ENCODE measurements at places on chromosomes 6 and 20.

DNA sequence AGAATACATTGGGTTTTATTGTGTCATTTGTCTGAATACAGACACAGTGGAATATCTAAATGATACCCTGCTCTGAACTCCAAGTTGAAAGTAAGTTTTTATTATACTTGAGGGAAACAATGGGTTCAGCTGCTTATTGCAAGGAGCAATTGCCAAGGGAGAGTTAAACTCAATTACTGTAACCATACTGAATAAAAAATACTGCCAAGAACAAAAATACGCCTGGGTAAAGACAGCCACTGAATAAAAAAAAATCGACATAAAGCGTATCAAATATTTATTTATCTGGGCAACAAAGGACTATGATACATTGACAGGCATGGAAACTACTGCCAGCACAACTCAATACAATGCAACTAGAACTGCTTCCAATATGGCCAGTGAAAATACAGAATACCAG lies 18.1 kb downstream of the TFAP2A start:
- no peak for DNase-seq

DNA sequence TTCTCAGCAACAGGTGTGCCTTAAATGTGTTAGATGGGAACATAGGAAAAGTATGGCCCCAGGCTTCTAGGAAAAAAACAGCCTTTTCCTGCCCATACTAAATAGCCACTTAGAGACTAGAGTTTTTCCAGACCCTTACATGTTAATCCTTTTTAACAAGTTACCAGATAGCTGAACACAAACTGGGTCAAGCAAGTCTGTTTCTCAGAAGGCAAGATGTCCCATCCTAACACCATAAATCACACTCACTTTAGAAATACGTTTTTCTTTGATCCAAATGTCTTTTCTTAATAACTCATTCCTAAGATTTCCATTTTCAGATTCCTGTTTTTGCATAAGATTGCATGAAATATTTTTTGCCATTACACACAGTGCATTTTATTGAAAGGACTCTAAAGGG lies 241.3 kb downstream of the KCNQ5 start:
- DNase-seq: no peak

DNA sequence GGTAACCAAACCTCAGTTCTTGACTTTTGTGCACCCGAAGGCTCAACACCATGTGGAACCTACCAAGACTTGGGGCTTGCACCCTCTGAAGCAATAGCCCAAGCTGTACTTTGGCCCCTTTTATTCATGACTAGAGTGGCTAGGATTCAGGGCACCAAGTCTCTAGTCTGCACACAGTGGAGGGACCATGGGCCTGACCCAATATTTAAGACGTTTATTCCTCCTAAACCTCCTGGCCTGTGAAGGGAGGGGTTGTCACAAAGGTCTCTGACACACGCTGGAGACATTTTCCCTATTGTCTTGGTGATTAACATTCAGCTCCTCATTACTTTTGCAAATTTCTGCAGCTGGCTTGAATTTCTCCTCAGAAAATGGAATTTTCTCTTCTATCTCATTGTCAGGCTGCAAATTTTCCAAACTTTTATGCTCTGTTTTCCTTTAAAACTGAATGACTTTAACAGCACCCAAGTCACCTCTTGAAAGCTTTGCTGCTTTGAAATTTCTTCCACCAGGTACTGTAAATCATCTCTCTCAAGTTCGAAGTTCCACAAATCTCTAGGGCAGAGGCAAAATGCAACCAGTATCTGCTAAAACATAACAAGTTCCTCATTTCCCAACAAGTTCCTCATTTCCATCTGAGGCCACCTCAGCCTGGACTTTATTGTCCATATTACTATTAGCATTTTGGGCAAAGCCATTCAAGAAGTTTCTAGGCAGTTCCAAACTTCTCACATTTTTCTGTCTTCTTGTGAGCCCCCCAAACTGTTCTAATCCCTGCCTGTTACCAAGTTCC lies 481.4 kb upstream of the BTBD3 start:
- no peak for DNase-seq

GRCh38 chr20:1975291-1975690 lies 18.6 kb downstream of the PDYN start:
- DNase-seq: no peak

DNA sequence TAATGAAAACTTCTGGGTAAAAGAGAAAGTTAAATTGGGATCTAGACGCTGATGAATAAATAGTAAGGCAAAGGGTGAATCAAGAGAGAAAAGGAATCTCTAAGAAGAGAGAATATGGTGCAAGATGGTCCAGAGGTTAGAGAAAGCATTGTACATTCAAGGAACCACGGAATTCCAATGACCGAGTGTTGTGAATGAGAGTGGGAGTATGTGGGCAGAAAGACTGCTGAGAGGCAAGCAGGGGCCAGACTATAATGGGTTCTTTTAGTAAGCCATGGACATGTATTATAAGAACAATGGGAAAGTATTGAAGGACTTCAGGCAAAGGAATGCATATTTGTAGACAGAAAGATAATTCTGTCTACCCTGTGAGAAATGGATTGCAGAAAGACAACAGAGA lies 45.2 kb downstream of the SPTLC3 start:
- DNase-seq: no peak

- DNase-seq: peak; percentile 48
These were observed 462.5 kb upstream of the BTBD3 start for GRCh38 chr20:11454966-11455799.

DNA sequence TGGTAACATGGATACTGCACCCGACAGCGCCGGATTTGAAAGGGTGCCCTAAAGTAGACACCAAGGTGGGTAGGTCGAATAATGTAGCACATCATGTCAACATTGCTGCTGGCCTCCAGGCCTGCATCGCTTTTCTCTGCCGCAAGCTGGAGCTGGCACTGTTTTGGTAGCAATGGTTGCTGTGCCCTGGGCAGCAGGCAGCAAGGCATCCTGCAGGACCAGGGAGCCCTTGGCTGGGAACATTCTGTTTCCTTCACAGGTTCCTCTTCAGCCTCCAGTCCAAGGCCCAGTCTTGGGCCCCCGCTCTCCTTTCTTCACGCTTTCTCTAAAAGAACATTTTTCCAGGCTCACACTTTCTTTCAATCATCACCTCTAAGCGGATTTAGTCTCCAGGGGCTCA lies 365.8 kb upstream of the JARID2 start:
- no peak for DNase-seq

DNA sequence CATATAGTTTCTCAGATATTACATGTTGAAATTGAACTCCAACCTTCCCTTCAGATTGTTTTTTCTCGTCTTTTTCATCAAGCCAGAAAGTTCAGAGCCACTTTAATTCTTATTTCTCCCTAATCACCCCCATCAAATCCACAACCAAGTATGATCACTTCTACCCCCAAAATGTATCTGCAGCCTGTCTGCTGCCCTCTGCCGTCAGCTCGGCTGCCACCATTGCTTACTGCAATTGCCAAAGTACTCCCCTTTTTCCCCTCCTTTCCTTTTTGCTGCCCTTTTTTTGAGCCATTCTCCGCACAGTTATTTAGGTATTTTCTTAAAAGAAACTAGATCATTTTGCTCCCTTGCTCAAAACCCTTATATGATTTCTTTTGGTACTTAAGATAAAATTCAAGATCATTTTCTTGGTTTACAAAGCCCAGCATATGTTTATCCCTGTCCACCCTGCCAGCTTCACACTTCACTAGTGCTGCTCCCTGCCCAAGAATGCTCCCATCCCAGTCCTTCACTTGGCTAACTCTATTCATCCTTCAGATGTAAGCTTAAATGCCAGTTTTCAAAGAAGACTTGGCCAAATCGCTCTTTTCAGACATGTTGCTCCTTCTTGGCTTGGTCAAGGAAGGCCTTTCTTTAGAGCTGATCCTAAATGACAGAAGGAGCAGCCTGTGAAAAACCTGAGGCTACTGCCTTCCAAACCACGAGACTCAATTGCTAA lies 63.7 kb downstream of the SH3BGRL2 start:
- no peak for DNase-seq

- peak; percentile 73 for DNase-seq
These were observed 502.8 kb upstream of the JARID2 start for GRCh38 chr6:14743144-14743473.

GRCh38 chr6:67802771-67803170 lies 832.3 kb upstream of the ADGRB3 start:
- no peak for DNase-seq

- no peak for DNase-seq
These were observed 171.7 kb upstream of the PDE10A start for GRCh38 chr6:165834613-165835259.

GRCh38 chr20:62136283-62137091 lies 6.7 kb downstream of the PSMA7 start:
- DNase-seq: peak; percentile 74

DNA sequence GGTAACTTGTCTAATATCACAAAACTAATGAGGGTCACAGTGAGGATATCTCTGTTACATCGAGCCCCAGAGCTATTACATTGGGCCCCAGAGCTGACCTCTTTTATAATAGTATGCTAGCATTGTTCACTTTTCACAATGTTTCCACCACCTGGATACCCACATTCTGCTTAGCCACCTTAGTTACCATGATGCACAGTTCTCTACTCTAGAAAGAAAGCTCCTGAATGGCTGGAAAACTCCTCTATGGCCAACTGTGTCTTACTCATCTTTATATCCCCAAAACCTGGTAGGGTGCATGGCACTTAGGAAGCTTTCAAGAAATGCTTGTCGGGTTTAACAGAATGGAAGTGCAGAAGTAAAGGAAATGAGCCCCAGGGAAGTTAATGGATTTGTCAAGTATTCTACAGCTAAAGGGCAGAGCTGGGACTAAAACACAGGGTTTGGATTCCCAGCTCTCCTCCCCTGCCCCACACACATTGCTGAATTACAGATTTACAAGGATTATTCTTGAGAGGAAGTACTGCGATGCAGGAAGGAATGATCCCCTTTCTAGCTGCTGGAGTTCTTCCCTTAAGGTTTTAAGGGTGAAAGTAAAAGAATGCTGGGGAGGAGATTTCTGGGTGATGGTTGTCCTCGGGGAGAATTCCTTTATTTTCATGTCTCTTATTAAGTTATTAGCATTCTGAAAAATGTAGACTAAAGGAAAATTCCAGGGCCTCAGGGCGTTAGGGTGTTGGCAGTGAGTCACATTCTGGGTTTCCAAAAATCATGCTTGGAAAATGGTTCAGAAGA lies 16.1 kb upstream of the HINT3 start:
- peak; percentile 49 for DNase-seq

GRCh38 chr6:81793821-81794475 lies 41.5 kb upstream of the TENT5A start:
- DNase-seq: peak; percentile 29

DNA sequence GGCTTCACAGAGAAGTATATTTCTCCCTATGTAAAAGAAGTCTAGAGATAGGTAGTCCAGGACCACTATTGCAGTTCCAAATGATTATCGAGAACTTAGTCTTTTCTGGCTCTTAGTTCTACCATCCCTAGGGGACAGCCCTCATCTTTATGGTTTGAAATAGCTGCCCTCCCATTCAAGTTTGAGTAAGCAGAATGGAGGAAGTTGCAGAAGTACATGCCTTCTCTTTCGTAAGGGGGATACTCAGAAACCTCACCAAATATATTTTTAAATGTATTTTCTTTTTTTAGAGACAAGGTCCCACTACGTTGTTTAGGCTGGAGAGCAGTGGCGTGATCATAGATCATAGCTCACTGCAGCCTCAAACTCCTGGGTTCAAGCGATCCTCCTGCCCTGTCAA lies 236.8 kb upstream of the RREB1 start:
- no peak for DNase-seq

GRCh38 chr20:35306931-35307517 lies 14.8 kb upstream of the FAM83C start:
- DNase-seq: peak; percentile 48

DNA sequence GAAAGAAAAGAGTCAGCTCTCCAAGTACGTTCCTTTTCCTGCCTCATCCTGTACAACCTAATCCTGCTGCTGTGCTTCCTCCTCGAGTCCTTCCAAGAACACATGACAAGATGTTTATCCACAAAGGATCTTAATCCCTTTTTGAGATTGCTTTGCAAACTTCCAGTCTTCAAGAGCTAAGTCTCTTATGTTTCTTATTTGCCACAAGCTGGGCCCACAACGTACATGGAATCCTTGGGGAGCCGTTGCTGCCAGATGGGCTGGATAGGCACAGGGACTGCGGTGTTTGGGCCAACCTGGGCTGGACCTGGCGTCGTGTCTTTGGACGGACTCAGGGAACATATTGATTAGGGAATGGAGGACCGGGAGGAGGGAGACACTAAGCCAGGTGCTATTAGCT lies 79.7 kb upstream of the AFDN start:
- DNase-seq: no peak

- DNase-seq: peak; percentile 69
These were observed 51.0 kb upstream of the TCF21 start for GRCh38 chr6:133837801-133838349.

DNA sequence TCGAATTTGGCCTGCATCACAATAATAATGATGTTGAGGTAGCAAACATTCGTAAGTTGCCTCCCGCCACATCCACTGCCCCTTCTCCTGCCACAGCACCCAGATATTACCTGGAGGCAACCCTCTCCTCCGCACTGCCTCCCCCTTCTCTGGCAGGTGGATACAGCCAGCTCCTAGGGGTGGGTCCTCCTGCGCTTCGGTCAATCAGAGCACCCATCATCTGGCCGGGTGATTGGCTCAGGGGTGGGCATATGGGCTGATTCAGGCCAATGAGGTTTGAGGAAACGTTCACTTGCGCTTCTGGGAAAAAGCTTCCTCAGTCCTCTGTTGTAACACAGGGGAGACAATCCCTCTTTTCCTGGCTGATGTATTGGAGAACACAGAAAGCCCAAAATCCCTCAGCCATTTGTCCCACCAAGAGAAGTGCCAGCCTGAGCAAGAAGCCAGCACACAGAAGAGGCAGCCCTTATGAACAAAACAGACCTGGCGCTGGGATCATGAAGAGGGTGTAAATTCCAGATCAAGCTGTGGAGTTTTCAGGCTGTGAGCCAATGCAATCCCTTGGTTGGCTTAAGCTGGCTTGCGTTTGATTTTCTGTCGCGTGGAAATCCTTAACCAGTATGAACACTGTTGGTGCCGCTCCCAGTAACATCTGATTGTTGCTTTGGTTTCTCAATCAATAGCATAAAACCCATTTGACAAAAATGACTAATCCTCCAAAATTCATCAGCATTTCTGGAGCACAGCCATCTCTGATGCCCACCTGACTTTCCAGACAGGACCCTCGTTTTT lies 82.2 kb downstream of the PRDM1 start:
- DNase-seq: no peak

GRCh38 chr20:15288106-15288505 lies 950.7 kb upstream of the FLRT3 start:
- no peak for DNase-seq

- no peak for DNase-seq
These were observed 52.5 kb downstream of the RPS12 start for GRCh38 chr6:132866762-132867449.

DNA sequence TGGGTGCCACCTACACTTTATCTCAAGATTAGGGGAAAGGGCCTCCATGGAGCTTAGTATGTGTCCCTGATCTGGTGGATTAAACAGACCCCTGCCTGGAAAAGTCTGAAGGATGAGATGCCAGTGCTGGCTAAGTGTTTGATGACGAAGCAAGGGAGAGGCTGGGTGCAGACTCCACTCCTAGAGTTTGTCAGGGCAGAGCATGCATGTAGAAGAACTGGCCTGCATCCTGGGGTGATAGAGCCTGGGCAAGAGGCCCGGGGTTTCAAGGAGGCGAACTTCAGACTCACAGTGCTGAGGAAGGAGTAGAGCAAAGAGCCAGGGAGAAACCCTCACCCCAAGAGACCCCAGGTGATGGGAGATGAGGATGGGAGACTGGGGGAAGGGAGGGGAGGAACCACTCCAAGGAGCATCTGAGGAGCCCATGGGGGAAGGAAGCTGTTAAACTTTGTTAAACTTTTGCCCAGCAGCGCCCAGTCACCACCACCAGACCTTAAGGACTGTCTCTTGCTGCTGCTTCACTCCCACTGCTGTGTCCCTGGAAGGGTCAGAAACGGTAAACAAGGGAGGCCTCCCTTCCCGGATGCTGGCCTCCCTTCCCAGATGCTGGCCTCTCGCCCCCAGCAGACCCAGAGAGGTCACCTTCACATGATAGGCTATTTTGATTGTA lies 61.6 kb downstream of the RPRD1B start:
- no peak for DNase-seq
